ENCODE measurements at places on chromosomes 1 and 21.

DNA sequence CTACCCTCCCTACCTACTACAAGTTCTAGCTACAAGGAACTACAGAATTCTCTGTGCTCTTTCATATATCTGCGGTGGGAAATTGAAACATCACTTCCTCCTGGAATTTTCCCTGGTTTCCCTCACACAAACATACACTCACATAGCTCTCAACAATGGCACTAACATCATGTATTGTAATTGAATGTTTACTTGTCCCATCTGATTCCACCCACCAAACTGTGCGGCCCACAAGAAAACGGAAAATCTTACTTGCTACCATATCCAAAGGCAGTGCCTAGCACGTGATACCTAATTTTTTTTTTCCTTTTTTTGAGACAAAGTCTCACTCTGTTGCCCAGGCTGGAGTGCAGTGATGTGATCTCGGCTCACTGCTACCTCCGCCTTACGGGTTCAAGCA, 33.9 kb downstream of the NDC1 start:
- DNase-seq: no peak

GRCh38 chr1:10515976-10516750, 41.4 kb downstream of the PEX14 start:
- DNase-seq: no peak

- DNase-seq: no peak
Observed at GRCh38 chr1:116560704-116561490, 9.9 kb downstream of the CD58 start.

GRCh38 chr21:27154451-27155129, 187.7 kb upstream of the ADAMTS5 start:
- DNase-seq: no peak

GRCh38 chr21:44082648-44083440, 24.4 kb upstream of the PWP2 start:
- no peak for DNase-seq

- no peak for DNase-seq
Observed at GRCh38 chr1:59092126-59092525, 204.8 kb upstream of the FGGY start.

GRCh38 chr1:51445351-51446090, 73.5 kb downstream of the EPS15 start:
- no peak for DNase-seq

GRCh38 chr1:93960641-93961147, 51.5 kb upstream of the GCLM start:
- no peak for DNase-seq

DNA sequence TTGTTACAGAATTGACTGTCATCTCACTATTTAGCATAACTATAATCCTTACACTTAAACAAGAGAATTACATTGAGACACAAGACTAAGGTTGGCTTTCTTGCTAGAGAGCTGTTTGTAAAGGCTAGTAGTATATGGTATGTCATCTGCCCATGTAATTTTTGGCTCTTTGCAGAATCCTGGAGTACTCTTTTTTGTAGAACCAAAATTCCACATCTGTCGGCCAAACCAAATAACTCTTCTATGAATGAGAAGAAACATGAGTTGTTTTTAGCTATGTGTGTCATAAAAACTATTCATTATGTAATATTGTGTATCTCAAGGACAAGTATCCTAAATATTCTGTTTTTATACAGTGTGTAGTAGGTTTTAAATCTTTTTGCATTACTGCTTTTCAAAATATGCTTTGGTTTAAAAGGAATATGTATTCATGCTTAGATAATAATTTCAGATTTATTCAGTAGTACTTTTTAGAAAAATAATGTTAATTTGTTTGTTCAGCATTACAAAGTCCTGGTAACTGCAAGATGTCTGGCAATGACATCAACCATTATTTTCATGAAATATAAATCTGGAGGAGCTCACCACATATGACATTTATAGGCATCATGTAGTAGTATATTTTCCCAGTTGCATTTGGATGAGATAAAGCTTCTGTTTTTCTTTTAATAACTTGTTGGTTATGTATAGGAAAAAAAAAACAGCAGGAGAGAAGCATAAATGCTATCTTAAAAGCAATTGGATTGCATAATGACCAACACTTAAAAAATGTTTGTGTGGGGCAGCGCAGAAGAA, 159.8 kb downstream of the HS2ST1 start:
- no peak for DNase-seq

DNA sequence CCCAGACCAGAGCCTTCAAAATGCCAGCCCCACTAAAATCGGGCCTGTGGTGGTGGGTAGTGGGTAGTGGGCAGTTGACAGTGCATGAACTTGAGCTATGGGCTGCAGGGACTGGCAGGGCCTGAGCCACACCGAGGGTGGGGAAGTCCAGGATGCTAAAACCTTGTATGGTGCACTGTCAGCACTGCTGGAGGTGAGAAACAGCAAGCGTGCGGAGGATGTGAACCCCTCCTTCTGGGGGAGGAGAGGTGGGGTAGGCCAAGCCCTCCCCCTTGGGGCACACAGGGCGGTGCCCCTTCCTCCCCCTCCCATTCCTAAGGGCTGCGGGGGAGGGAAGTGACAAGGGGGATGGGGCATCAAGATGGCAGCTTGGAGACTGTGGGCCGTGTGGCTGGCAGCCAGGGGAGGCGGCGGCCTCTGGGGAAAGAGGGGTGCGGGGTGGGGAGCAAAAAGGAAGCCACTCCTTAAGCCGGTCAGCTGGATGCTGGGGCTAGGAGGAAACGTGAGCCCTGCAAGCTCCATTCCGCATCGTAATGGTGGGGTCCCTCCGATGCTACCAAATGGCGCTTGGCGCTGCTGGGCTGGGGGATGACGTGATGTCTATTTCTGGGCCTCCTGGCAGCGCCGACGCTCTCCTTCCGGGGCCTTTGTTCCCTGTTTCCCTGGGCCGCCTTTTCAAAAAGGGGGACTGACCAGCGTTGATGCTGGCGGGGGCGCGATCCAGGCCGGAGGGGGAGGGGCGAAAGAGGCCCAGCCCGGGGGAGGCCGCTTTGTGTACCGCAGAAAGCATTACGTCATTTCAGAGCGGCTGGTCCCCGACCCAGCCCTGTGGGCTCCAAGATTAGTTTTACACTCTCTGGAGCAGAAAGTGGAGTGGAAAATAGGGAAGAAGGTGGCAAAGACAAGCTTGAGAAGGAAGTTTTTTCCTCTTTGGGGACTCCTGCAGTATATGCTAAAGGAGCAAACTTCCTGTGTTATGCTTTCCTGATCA, 809 bp downstream of the SYT11 start:
- peak; percentile 13 for DNase-seq

DNA sequence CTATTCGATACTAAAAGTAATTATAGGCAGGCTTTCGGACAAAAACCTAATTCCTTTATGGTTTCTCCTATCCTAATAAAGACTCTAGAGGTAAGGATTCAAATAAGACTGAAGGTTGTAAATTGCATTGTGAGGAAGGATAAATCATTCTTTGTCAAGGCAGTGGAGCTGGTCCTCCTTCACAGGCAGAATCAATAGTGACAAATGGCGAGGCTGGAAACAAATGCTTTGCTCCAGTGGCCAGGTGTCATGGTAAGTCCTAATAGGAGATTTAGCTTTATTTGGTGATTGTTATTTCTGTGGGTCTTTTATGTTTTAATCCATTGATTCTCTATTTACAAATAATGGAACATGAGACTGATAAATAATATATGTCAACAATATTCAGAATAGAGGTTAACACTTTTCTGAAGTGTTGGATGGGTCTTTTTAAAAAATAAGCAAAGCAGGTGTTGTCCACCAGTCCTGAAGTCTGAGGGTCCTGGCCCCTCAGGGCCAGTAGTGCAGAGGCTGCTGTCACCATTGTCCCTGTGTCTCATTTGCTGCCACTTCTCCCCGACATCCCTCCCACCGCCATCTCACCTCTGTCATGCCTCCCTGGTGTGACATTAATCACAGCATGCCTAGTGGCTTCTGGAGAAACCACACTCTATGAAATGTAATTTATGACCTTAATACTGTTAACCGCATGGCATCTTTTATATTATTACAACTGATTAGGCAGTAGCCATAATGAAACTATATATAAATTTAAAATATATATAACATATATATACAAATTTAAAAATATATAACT, 120.9 kb upstream of the MAGI3 start:
- no peak for DNase-seq

- DNase-seq: no peak
Observed at GRCh38 chr21:15667010-15667409, 62.8 kb upstream of the USP25 start.

All from stimulated activated CD8-positive, alpha-beta memory T cell treated with anti-CD3 and anti-CD28 coated beads, Interleukin-15, amount 100 ng/mL, for 24 hours (primary cell).